Activated CD4-positive, alpha-beta T cell treated with anti-CD3 and anti-CD28 coated beads for 48 hours (primary cell): ENCODE measurements at places on chromosomes 4 and X.

DNA sequence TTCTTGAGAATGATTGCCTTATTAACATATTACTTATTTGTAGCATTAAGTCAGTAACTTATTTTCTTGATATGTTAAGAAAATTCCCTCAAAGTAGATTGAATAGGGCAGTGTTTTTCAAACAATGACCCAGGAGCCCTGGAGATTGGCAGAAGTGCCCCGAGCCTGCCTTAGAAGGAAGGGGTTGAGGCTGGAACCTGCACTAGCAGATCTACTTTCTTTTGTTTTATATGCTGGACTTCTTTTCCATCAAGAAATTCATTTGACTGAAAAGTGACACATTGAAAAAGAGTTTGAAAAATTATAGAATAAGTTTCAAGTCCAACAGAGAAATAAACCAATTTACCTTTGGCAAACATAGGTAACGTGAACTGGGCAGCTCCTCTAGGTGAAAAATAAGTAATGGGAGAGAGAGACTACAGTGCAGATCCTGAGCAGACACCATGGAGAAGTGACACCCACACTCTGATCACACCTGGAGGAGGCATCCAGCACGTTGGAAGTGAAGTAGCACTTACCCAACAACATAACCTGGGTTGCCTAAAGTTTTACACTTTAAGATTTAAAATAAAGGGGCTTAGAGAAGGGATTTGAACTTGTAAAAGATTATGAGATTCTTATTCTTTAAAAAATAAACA lies 18.6 kb downstream of the ARSJ start:
- DNase-seq = no peak

DNA sequence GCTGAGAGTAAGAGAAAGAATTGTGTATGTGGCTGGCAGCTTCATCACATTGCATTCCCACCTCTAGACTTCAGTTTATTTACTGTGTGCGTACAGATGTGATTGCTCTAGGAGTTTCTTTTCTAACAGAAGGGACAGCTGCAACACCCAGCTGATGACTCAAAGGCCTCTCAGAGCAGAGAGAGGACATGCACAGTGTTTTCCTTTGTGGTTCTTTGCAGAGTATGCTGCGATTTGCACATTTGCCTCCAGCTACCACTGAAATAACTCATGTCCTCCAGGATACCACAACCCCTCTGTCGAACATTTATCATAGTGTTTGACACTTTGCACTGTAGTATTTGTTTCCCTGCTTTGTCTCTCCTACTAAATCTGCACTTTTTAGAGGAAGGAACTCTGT lies 294.1 kb downstream of the STIM2 start:
- no peak for DNase-seq

- DNase-seq = no peak
Measured at GRCh38 chr4:25209702-25210101, 24.1 kb upstream of the PI4K2B start.

DNA sequence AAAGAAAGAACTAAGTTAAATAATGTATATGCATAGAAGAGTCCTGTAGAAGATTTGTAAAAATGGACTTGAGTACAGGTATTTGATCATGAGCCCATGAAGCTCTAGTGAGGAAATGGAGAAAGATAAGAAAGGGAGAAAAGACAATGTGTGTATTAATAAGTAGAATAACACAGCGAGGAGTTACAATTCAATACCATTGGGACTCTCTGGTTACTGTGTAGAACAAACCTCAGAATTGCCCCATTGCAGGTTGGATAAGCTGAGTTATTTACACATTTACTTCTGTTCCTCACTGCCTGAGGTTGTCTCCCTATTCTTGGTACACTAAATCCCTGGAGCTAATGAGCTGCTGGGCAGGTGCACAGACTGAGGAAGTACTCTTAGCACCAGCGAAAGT lies 33.3 kb downstream of the BANK1 start:
- DNase-seq = no peak

DNA sequence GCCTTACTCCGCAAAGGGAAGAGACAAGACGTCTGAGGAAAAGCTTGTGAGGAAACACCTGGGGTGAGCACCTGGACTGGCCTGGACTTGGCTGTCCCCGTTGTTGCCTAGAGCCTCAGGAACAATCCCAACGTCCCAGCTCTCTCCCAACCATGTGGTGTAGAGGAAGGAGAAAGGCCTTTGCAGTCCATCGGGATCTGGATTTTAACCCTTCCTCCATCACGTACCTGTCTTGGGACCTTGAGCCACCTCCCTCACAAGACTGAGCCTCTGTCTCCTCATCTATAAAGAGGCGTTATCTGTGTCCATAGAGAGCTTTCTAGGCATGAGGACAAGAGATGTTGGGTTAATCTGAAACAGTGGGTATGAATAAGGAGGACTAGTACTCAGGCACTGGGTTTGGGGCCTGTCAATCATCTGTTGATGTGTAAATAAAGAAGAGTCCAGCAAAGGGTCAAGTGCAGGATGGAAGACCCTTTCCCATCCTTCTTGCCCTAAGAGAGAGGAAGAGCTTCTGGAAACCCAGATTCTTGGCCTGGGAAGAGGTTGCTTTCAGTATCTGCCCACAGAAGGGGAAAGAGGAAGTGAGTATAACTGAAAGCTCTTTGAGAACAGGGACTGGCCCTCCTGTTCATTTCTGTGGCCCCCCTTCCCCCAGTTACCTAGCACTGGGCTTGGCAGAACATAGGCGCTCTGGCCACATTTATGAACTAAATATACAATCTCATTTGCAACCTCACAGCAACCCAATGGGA lies 137.1 kb downstream of the PJA1 start:
- DNase-seq = no peak

- DNase-seq = no peak
Measured at GRCh38 chr4:113336556-113336955, 287.1 kb downstream of the ANK2 start.

DNA sequence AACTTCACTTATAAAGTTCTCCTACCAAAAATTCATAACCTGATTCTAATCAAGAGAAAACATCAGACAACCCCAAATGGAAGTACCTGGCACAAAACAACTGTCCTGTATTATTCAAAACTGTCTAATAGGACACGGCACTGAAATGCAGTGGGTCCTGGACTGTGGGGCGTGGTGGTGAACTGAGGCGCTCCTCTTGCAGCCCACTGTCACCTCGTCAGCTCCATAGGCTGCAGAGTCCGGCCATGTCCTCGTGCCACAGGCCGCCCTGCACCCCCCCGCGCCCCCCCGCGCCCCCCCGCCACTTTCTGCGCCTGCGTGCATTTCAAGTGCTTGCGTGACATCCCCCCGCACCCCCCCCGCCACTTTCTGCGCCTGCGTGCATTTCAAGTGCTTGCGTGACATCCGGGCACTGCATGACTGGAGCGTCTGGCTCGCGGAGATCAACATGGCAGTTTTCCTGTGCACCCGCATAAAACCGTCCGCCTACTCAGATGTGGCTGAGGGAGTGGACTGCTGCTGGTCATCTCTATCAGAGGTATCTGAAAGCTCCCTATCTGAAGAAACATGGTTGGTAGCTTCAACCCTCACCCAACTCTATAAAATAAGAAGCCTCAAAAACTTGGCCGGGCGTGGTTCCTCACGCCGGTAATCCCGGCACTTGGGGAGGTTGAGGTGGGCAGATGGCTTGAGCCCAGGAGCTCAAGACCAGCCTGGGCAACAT lies 28.8 kb downstream of the ATXN3L start:
- DNase-seq = no peak

DNA sequence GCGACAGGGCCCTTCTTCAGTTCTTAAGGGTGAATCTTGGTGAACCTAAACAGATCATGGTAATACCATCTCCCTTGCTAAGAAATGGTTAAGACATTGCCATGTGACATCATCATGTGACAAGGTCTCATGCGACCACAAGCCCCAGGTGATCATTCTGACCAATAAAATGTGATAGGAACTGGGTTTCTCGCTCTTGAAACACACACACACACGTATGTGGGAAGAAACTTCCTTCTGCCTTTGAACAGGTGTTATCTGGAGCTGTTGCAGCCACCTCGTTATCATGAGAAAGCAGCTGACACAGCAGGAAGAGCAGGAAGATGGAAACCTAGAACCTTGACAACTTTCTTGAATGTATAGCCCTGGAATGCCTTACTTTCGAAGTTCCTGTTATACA lies 10.2 kb downstream of the SOD3 start:
- no peak for DNase-seq

DNA sequence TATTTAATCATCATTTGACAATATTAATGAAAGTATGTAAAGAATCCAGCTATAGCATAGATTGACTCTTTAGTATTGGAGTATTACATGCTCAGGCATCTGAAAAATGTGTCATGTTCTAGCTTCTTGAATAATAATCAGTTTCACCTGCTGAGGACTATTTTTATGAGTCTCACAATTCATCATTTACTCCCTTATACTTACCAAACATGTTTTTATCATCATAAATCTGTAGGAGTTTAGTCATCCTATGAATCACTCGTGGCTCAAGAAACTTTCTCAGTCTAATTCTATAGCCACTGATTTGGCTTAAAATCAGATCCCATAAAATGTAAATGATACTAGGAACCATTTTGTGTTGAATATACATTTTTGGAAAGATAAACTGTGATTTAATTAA lies 1616.1 kb downstream of the C4orf33 start:
- DNase-seq = no peak

DNA sequence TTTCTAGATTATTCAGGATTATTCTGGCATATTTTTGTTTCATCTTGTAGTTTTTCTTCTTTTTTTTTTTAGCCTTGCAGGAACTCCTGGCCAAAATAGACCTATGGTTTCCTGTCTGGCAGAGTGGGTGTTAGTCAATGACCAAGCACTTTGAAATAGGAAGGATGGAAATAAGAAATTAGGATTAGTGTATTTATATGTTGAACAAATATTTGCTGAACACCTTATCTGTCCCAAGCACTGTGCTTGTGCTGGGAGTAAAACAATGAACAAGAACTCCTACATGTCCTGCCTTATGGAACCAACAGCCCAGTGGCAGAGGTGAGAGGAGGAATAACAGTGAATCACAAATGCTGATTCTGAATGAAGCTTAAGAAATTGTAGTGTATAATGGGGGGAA lies 4.5 kb downstream of the MMRN1 start:
- DNase-seq = no peak
